ENCODE measurements at places on chromosomes 2 and 18.

DNA sequence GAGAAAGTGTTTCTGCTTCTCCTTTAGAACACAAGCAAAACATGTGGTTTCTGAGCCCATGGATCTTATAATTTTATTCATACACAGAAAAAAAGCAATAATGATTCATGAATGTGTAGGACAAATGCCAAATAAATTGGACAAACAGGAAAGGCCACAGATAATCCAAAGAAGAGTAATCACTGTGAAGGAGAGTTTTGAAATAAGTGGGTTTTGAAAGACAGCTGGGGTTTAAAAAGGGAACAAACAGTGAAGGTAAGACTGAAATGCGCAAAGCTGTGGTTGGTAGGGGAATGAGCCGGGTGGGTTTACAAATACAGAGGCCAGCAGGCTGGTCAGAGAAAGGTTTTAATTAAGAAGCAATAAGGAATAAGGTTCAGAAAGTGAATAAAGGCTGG is 50.0 kb upstream of the MBOAT2 start:
- DNase-seq = no peak

- DNase-seq = peak; percentile 51
Measured at GRCh38 chr2:130728007-130728454, 839 bp upstream of the GPR148 start.

DNA sequence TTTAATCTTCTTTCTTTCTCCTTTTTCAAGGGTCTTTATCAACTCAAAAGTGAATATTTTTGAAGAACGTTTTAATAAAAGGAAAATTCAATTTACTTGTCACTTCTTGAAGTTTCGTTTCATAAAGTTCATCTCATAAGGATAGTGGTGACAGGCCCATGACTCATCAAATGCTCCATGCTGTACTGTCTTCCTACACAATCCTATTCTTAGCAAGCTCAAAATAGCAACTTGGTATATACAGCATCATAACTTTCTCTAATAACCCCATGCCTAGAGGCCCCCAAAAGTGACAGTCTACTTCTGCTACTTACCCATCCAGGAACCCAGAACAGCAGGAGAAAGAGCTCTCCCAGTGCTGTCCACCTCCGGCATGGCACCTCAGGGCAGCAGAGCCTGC is 7.7 kb downstream of the FBXO15 start:
- no peak for DNase-seq

DNA sequence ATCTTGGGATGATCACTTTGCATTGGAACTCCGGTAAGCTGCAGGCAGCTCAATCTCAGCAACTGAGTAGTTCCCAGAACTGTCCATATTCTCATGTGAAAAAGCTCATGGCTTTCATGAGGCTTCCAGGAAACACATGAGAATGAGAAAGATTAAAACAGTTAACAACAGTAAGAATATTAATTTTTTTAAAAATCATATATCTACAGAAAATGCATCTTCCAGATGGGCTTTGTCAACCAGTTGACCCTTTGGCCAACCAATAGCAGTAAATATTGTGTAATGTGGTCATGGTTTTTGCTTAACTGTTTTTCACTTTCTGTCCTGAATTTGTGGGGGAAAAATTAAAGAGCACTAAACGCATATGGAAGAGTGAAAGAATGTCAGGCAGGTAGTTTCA is 131.2 kb upstream of the CCDC195 start:
- no peak for DNase-seq

DNA sequence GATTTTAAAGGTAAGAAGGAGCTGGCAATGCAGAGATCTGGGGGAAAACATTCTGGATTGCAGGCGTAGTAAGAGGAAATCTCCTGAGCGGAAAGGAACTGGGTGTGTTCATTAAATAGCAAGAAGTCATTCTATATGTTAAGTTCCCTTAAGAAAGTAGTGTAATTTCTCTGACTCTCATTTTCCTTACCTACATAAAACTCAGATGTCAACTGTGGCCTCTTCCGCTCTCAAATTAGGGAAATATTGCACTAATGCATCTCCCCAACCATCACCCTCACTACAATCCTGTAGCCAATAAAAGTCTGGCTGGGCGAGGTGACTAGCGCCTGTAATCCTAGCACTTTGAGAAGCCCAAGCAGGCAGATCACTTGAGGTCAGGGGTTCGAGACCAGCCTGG is 89.0 kb upstream of the CDC42EP3 start:
- DNase-seq = no peak

- no peak for DNase-seq
Measured at GRCh38 chr2:133985563-133985962, 268.3 kb upstream of the MGAT5 start.

DNA sequence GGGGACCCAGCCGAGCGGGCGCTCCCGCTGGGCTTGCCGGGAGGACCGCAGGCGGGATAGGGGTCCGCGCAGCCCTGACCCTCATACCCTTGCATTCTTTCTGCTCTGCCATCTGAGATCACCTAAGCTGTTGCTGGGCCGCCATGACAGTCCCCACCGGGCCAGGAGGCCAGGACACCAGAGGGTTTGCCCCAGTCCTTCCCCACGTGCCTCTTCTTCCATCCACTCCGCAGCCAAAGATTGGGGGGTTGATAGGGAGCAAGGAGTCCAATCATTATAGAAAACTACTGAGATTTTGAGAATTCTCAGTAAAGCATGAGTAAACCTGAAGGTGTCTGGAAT is 453 bp upstream of the GRB14 start:
- DNase-seq = peak; percentile 61

GRCh38 chr2:175008801-175009495 is 3.8 kb upstream of the CHN1 start:
- no peak for DNase-seq

DNA sequence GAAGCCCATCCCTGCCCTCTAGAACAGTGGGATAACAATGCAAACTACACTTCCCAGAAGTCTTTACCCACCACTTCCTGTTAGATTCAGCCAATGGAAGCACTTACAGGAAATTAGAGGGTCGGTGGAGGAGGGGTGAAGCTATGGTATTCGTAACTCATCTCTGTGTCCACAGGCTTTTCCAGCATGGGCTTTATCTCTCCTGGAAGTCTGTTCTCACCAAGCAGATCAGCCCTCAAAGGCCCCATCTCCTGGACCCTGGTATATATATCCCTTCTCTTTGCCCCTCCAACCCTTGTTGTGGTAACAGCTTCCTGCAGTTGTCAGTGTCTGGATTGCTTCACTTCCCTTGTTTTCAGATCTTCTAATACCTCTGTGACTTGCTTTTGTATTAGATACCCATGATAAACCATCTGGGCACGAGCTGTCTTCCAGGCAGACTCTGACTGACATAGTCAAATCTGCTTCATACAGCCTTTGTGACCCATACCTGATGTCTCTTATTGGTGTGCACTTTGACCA is 475.0 kb upstream of the POU3F3 start:
- DNase-seq = peak; percentile 93

DNA sequence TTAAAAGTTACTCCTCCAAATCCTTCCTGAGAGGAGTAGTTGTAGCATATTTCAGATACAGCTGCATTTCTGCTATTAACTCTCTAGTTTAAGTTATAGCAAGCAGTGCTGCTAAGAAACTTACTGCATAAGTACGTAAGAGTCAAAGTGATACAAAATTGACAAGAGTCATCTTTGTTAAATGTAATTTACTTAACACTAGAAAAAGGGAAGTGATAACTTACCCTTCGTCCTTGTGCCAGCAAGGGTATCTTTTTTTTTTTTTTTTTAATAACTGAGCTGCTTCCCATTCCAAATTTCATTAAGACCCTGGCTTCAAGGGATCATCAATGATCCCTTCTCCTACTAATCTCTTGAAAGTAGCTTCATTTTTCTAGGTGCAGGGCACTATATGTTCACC is 493.0 kb downstream of the PLCL1 start:
- DNase-seq = no peak

- DNase-seq = no peak
Measured at GRCh38 chr18:54162431-54162830, 62.0 kb downstream of the MBD2 start.

DNA sequence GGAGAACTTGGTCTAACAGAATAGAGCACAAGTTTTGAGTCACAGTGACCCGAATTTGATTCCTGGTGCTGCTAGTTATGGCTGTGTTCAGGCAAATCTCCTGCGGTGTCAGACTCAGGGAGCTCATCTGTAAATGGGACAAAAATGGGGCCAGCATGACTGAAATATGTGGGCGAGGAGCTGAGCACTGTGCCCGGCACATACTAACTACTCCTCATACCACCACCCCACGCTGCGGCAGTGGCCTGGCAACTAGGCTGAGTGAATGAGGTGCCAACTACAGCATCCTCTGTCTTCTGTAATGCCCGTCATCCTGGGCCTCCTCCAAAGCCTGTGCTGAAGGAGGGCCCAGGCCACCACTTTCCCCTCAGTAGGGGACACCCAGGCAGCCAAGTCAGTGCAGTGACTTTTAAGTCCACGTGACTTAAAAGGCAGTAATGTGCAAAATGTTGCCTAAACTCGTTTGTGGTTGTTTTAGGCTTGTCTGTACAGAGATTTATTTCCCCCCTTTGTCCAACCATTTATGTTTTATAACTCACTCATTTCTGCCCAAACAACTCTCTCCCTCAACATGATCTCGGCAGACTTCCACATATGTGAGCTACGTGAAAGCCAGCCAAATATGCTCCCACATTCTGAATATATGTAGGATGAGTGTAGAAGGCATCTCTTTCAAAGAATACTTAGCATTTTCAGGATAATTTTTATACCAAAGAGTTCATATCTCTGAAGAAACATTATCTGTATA is 773.7 kb downstream of the TSN start:
- DNase-seq = no peak

GRCh38 chr2:191126386-191127085 is 24.3 kb downstream of the STAT4 start:
- no peak for DNase-seq

DNA sequence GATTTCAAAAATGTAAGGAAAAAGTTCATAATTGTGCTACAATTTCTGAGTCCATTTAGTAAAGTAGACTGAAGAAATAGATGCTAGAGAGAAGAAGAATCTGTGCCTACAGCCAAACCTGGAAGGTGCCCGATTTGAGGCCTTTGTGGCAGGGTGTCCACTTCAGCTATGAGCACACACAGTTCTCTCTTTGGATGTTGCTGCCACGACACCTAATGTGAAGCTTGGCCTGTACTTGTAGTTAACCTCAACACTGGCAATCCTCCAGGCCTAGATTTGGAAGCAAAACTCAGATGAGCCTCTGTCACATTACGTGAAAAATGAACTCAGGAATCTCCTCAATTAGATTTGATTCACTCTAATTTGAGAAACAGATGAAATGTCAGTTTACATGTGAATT is 90.1 kb upstream of the LRP1B start:
- DNase-seq = no peak

DNA sequence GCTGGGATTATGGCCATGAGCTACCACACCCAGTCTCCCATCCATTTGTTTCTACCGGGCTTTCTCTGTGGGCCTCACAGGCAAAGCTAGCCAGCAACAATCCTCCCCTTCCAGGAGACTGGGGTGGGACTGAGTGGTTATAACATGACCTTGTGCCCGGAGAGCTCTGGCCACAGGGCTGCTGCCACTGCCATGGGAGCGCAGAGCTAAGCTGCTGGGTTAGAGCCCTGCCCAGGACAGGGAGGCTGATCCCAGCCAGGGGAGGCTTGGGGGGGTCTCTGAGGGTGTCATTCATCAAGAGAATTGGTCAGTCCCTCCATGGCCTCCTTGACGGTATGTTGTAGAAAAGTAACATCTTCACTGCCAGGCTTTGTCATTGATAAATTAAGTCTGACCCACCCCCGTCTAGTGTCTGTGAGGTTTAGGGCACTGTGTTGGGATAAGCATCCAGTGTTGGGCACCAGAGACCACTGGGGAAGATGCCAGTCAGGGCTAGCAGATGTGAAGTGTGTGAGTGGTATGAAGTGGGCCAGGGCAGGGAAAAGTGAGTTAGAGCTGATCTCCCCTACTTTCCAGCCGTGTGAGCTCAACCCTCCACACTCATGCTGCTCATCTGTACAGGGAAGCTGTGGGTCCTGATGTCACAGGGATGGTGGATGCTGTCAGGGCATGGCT is 368.4 kb upstream of the HS6ST1 start:
- no peak for DNase-seq

DNA sequence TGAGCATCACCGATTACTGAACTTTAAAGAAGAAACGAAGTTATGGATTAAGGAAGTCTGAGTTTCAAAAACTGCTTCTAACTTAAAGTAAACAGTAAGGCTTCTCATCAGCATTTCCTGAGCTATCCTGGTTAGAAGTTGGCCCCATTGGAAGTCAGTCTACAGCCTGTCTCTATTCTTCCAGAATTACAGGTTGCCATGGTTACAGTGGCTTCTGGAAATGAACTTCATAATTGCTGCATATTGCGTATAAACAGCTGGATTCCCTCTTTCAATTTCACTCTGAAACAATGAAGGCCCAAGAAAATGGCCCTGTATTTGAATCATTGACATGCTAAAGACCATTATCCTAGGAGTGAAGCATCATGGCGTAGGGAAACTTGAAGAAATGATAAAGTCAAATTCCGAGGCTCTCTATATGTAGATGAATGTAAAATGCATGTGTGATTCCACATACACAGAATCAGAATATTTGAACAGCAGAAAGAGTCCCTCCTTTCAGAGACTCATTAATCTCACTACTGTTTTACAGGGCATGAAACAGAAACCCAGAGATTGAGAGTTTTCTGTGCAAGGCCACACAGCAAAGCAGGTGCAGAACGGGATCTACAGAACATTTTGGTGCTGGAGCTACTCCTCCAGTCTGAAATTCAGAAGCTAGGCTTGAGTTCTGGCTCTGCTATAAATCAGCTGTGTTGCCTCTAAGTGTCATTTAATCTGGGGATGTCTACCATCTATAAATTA is 856.4 kb upstream of the CELF4 start:
- no peak for DNase-seq

DNA sequence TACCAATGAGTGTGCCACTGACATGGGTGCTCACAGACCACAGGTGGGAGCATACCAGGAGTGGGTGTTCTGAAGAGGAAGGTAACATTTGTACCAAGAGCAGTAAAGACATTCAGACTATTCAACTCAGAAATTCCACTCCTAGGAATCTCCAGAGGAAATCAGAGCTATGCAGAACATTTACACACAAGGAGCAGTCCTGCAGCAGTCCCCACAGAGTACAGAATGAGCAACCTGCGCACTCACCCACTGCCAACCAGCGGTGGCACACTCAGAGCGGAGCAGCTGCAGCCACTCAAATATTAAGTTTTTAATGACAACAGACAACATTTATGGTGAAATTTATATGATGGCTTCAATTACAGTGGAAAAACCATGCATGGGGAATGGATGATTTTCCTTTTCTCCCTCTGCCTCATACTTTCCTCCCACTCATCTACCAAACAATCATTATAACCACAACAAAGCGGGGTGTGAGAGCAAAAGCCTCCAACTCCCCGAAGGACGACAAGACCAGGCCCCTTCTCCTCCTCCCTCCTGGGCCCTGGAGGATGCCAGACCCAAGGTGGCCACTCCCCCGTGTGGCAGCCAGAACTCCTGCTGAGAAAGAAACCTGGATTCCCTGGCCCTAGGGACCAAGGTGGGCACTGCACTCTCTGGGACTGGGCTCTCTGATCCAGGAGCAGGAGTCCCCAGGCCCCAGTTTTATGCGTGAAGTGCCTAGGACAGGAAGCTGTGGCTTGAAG is 5.4 kb downstream of the HS6ST1 start:
- peak; percentile 60 for DNase-seq

All from mesendoderm (in vitro differentiated cells).